ENCODE measurements at places on chromosomes 13 and 19.

DNA sequence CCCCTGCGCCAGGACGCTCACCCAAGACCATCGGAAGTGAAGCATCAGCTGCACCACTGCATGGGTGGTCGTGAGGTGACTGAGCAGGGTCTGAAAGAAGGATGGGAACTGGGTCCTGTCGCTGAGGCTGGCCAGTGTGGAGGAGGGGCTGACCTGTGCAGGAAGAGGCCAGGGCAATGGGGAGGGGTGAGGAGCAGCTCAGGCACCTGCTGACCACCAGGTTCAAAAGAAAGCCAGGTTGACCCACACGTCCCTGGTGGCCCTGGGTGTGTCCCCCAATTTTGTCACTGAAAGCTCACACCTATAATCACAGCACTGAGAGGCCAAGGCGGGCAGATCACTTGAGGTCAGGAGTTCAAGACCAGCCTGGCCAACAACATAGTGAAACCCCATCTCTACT lies 13.7 kb upstream of the ZSCAN1 start:
- DNase-seq: no peak

- DNase-seq: no peak
Measured at GRCh38 chr19:4597975-4598671, 38.6 kb upstream of the SEMA6B start.

- no peak for DNase-seq
Measured at GRCh38 chr19:17754634-17755442, 3.6 kb downstream of the FCHO1 start.

GRCh38 chr13:71312923-71313322 lies 554.1 kb downstream of the DACH1 start:
- DNase-seq: no peak

DNA sequence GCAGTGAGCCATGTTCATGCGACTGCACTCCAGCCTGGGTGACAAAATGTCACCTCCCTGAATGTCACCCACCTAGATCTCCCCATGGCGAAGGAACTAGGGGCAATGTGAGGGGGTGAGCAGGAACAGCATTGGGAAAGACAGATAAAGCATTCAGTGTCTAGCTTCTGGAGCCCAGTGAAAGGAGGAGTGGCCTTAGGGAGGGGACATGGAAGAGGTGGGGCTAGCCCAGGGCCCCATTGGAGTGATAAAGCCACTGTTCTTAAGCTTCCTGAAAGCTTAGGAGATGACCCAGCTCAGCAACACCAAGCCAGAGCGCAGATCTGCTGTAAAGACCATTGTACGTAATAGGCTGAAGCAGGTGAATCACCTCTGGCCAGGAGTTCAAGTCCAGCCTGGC lies 13.0 kb upstream of the KCNN1 start:
- no peak for DNase-seq

DNA sequence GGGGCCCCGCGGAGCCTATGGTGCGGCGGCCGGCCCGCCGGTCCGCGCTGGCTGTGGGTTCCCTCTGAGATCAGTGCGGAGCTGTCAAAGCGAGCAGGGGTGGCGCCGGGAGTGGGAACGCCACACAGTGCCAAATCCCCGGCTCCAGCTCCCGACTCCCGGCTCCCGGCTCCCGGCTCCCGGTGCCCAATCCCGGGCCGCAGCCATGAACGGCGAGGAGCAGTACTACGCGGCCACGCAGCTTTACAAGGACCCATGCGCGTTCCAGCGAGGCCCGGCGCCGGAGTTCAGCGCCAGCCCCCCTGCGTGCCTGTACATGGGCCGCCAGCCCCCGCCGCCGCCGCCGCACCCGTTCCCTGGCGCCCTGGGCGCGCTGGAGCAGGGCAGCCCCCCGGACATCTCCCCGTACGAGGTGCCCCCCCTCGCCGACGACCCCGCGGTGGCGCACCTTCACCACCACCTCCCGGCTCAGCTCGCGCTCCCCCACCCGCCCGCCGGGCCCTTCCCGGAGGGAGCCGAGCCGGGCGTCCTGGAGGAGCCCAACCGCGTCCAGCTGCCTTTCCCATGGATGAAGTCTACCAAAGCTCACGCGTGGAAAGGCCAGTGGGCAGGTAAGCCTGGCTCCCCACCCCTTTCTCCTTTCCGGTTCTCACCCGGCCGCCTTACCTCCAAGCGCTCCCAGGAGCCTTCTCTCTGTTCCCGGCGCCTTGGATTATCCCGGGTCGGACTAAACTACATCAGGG lies at the start of gene PDX1:
Gene PDX1 (plus strand): TSS at position 67 of the 743 bp plus-strand sequence. CDS start 139 bp downstream, at position 206.
- DNase-seq: no peak

DNA sequence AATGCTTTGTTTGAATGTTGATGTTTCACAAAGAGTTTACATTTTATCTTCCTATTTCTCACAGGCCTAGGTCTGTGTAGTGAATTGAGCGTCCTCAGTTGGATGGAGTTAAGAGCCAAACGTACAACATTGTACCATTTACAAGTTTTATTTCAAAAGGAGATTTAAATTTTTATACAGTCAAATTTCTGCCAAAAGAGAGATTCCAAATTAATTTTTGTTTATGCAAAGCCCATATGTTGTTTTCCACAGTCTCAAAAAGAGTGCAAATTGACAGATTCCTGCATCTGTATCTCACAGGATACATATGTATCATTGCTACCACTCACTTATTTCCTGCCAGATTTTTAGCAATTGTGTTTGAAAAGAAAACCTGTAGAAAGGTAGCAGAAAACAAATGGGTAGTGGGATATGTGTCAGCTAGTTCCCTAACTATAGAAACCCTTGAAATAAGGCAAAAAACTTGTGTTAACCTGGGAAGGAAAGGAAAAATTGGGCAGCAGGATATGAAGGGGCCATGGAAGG lies 46.1 kb downstream of the DGKH start:
- no peak for DNase-seq

- peak; percentile 73 for DNase-seq
Measured at GRCh38 chr13:98570929-98571372, 6.0 kb downstream of the STK24 start.

DNA sequence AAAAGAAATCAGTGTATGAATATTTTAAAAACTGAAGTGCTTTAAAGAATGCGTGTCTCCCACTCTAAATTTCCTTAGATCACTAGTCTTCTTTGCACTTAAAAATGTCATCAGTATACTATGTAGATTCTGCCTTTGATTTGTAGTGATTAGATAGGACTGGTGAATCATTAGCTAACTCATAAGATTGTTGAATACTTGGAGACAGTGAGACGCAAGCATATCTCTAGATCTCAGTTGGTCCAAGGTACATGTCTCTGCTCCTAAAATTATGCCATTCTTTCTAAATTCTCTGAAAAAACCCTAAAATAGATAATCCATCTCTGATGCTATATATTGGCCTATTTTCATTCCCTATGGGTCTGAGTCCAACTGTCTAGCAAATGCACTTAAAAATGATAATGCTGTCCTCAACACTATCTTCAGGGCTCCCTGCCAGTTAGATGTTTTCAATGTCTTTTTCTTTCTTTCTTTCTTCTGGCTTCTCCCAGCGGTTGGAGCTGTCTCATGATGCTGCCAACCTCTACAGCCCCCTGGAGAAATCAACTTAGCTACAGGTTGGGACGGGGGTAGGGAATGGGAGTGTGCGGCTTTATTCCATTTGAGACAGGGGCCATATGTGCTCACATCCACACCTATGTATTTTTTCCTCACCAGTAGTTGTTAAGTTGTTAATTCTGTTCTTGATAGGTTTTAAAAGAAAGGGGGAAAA lies 301.0 kb downstream of the NDFIP2 start:
- DNase-seq: no peak

DNA sequence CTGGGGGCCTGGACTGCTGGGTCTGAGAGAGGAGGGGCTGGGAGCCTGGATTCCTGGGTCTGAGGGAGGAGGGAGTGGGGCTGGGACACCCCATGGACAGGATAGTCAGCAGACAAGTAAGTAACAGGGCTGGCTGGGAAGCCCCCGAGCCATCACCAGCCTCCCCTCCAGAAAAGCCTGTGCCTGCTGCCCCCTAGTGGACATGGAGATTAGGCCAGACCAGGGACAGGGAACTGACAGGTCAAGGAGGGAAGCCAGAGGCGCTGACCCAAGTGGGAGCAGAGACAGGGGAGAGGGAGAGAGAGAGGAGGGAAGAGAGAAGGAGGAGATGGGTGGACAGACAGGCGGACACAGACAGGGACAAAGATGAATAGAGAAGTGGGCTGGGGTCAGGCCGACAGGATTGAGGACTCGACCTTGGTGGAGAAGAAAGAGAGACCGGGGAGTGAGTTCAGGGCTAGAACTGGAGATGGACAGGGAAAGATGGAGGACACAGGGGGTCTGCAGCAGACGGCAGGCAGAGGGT lies 6.7 kb upstream of the ERFL start:
- DNase-seq: peak; percentile 97

- DNase-seq: no peak
Measured at GRCh38 chr13:113654175-113654560, 3.8 kb downstream of the ATP4B start.

GRCh38 chr13:49893591-49893990 lies 42.5 kb downstream of the SPRYD7 start:
- no peak for DNase-seq

DNA sequence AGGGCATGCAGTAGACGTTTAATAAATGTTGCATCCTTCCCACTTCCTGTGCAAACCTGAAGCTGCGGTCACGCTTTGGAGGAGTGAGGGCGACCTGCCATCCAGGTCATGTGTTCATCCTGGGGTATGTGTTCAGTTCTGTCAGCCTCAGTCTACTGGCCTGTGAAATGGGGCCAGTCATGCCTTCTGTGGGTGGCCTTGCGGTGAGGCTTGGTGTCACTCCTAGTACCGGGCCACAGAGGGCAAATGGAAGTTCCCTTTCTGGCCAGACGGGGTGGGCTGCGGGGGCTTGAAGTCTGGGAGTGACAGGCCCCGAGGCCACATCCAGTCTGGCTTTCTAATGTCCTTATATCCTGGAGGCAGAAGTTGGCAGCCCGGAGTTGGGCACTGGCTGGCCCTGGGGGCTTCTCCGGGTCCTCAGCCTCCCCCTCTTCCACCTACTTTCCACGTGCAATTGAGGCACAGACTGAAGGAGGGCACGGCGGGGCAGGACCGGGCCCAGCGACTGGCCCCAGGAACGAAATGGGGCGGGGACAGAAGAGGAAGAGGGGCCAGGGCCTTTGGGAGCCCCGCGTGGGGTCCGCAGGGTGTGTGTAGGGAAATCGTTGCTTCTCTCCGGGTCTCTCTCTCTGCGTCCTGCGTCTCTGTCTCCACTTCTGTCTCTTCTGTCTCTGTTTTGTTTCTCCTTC lies 11.1 kb downstream of the PDE4A start:
- DNase-seq: no peak

GRCh38 chr19:19533841-19534240 lies 4.2 kb upstream of the CILP2 start:
- no peak for DNase-seq

DNA sequence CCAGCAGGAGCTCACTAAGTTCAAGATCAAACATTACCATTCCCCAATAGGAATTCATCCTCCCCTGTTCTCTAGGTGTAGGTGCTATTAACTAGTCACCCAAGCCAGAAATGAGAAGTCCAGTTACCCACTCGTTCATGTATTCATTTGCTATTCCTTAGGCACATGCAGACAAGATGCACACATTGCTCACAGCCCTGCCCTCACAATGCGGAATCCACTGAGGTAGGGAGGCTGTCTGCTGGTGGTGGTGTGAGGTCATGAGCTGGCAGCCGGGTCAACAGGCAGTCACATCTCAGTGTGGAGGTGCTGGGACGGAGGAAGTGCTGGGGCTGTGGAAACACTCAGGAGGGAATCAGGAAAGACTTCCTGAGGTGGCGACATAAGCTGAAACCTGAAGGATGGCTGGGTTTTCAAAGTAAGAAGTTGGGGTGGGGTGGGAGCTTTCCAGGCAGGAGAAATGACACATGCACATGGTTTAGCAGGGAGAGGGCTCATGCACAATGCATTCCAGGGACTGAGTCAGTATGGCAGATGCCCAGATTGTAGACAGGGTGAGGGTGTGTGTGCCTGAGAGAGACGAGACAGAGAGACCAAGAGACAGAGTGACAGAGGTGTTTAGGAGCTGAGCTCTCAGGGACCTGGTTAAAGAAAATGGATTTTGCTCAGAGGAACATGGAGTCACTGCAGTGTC lies 117.6 kb downstream of the USP12 start:
- no peak for DNase-seq

DNA sequence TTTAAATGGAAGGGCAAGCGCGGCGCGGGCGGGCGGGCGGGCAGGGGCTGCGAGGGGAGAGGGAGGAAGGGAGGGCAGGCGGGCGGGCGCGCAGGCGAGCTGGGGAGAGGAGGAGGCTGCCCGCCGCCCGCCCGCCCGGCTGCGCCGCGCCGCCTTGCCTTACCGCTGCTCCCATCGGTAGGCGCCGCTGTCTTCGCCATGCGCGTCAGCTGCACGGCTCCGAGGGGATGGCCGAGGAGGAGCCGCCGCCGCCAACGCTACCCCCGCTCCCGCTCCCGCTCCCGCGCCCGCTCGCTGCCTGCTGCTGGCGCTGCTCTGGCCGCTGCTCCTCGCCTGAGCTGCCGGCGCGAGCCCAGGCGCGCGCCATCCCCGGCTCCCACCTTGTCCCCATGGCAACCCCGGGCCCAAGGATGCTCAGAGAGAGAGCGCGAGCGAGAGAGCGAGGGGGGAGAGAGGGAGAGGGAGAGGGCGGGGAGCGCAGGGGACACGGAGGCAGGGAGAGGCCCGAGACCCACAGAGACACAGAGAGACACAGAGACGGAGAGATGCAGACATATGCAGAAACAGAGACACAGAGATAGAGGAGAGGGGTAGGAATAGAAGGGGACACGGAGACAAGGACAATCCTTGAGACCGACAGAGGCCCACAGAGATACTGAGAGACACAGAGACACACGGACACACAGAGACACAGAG lies 40.3 kb downstream of the DEDD2 start:
- DNase-seq: peak; percentile 60

GRCh38 chr13:84279166-84279565 lies 396.9 kb upstream of the SLITRK1 start:
- no peak for DNase-seq

DNA sequence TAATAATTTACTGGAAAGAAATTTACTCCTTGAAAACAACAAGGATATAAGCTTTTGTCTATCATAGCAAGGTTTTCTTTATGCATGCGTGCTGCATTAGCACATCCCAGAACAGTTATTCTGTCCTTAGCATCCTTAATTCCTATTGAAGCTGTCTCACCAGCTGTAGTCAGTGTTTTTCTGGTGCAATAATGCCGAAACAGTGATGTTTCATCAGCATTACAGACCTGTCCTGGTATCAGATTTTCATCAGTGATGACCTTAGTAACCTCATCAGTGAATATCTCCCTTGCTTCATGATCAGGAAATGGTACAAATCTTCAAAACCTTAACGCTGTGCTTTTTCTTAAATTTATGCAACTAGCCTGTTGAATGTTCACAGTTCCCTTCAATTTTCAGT lies 264.7 kb upstream of the STARD13 start:
- DNase-seq: no peak

GRCh38 chr19:48671446-48671995 lies 1.3 kb downstream of the NTN5 start:
- no peak for DNase-seq

GRCh38 chr13:26864576-26864975 lies 104.0 kb upstream of the GPR12 start:
- DNase-seq: no peak

GRCh38 chr13:33561627-33562026 lies 256.3 kb upstream of the RFC3 start:
- DNase-seq: no peak

- DNase-seq: no peak
Measured at GRCh38 chr13:26604784-26605545, 47.5 kb downstream of the WASF3 start.

- no peak for DNase-seq
Measured at GRCh38 chr19:40539070-40539469, 37.6 kb upstream of the SHKBP1 start.
